Activated effector memory CD4-positive, alpha-beta T cell treated with anti-CD3 and anti-CD28 coated beads, Interleukin-2, amount 50 U/mL, for 16 hours (primary cell): ENCODE measurements at places on chromosomes 16 and 17.

GRCh38 chr17:48134912-48135480 is 27.4 kb downstream of the SNX11 start:
- no peak for DNase-seq

DNA sequence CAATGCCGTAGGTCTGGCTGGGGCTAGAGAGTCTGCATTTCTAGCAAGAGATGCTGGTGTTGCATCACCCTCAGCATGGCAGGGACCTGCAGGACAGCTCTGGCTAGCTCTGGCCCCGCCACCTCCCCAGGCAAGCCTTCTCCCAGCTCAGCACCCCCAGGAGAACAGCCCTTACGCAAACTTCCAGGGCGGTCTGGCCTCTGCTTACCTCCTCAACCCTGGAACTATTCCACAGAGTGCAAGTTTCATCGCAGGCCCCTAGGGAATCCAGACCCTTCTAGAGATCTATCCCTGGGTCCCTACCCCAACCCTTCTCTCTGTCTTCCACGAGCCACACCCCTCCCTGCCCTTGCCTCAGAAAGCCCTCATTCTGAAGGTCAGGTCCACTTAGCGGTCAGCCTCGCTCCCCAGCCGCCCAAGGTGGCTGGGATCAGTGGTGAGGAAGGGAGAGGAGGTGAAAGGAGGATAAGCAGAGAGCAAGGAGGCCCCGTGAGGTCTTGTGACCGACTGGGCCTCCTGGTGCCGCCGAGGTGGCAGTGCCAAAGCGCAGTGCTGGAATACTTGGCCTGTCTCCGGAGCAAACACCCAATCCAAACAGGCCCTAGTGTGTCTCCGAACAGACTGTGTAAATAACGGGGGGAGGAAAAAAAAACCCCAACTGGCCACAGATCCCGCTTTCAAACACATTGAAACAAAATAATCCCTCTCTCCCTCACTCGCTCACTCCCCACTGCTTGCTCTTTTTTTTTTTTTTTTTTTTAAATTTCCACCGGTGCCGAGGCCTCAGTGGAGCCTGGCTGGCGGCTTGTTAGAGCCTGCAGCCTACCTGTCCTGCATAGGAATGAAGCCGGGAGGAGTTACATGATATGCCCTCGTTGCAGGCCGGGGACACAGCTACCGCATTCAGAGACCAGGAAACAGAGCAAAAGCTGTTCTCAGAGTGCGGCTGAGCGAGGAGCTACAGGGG is 380.9 kb downstream of the SOX9 start:
- DNase-seq: no peak

DNA sequence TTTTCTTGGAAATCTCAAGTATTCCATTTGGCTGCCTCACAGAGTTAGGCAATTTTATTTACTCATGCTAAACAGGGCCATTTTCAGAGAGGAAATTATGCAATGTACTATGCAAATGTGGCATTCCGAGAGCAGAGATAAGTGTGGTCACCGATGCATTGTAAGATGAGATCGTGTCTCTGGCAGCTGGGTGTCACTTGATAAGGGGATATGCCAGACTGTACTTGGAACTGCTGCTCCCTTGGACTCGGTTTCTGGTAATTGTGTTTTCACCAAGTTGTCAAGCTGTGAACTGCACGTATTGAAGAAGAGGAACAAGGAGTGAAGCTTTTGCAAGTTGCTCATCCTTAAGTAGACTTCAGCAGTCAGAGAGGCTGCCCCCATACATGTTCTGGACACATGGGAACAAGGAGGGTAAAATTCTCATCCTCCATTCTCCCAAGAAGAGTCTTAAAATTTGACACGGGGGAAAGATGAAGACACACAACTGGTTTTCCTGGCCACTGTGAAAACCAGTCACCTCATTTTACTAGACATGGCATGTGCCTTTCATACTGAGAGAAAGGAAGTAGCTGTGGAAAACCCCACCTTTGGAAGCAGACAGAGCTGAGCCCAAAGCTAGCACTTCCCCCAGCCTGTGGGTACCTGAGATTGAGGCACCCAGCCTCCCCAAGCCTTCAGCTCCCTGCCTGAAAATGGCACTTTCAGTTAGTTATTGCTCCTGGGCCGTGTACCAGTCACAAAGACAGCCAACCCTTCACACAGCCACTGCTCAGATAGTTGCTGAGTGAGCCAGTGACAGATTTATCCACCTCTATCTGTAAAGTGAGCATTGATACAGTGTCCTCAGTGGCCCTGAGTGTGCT is 150.7 kb downstream of the SOCS1 start:
- DNase-seq: peak; percentile 73

DNA sequence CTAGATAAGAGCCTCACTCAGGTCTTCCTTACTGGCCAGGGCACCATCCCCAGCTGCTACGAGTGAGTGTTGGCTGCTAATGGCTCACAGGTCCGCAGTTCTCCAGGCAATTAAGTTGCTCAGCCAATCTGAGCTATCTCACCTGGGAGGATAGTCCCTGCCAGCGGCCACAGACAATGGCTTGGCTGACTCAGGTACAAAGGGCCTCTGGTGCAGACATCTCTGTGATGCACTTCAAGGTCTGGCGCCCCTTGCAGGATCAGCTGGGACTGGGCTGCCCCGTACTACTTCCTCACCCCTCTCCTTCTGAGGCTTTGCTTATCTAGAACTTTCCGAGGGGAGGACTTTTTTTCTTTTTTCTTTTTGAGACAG is 49.2 kb upstream of the EMP2 start:
- no peak for DNase-seq

GRCh38 chr16:19488213-19488640 is 33.7 kb downstream of the GDE1 start:
- DNase-seq: no peak

- DNase-seq: no peak
Measured at GRCh38 chr17:76371656-76372628, 12.5 kb upstream of the SPHK1 start.

DNA sequence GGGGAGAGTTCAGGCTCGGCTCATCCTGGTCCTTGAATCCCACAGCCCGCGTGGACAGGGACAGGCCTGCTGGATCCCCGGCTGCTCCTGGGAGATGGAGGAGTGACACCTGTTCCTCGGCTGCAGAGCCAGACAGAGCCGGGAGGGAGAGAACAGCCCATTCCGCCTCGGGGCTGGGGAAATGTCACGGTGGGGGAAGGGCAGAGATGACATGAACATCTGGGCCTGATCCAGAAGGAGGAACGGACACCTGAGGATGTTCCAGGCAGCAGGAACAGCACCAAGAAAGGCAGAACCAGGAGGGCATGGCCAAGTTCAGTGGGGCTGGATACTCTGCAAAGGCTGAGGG is 2.1 kb downstream of the ZNF764 start:
- DNase-seq: no peak

- peak; percentile 75 for DNase-seq
Measured at GRCh38 chr17:42438600-42439567, 15.8 kb upstream of the CAVIN1 start.

- DNase-seq: no peak
Measured at GRCh38 chr16:74740795-74741304, 33.8 kb downstream of the FA2H start.

- no peak for DNase-seq
Measured at GRCh38 chr17:21252289-21252795, 868 bp downstream of the NATD1 start.

DNA sequence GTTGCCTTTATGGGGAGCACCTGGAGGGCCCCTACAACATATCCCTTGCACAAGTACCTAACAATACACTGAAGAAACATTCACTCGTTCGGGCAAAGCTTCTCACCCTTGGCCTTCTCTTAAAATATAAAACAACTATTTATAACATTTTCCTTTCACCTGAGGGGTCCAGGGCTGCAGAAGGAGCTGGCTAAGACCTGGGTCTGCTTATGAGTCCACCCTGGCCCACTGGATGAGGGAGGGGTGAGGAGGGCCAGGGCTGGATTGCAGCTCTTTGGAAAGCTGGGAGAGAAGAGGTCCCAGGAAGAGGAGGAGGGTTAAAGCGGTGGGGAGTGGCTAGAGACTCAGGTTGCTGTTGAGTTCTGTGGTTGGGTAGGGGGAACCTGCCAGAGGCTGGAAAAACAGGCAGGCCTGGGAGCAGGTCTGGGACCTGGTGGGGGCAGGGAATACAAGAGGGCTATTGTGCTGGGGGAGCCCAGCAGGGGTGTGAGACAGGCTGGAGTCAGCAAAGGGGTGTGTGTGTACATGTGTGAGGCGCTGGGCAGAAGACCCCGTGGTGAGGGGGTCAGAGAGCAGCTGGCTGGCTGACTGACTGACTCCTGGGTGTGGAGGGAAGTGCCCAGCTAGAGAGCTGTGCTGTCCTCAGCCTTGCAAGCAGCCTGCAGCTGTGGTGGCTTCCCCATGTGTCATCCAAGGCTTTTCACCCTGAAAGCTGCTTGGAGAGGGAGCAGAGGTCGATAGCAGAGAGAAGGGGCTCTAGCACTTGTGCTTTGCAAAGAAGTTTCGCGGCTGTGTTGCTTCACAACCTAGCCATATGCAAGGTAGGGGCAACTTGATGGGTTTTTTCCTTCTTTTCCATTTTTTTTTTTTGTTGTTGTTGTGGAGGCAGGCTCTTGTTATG is 10.2 kb upstream of the MRC2 start:
- no peak for DNase-seq

- DNase-seq: no peak
Measured at GRCh38 chr17:19260958-19261357, 23.8 kb downstream of the EPN2 start.

DNA sequence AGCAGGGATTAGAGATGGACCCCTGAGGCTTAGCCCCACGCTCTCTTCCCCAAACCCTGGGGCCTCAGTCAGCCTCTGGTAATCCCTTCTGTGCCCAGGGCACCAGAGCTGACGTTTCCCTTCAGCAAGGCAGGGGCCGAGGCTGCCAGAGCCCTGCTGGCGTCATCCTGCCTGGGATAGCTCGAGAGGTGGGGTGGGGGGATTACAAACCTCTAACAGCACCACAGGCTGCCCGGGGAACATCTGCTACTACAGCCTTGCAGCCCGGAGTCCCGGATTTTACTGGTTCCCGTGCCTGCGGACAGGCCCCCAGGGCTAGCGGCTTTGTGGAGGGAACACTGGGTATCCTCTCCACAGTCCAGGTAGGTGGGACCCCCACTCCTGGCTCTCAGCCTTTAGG is at the start of gene AANAT:
Gene AANAT, plus strand, starts transcription at position 238 of the 400 bp plus-strand sequence. CDS start 1,144 bp downstream, outside the sequence.
- DNase-seq: no peak

DNA sequence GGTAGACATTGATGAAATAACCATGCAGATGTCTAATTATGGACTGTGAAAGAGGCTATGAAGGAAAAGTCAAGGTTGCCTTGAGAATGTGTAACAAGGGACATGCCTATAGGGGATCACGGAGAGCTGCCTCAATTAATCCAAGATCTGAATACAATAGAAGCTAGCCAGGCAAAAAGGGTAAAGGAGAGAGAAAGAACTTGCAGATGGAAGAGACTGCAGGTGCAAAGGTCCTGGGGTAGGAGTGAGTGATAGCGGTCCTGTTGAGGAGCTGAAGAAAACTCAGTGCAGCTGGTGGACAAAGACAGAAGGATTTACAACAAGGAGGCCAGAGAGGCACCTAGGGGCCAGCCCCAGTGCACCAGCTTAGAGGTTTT is 15.9 kb upstream of the TNS4 start:
- DNase-seq: peak; percentile 33

DNA sequence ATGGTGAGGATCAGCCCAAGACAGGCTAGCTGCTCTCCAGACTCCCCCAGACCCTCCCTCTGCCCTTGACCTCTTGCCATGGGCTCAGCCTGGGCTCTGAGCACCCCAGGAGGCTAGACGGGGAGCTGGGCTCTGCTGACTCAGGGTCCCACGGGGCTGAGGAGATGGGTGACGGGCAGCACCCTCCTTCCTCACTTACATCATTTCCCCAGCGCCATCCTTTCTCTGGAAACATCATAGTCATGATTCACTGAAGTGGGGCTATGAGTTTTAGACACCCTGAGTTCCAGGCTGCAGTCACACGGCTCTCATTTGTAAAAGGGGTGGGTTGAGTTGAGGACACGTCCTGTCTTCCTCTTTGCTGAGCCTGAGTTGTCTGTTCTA is 3.0 kb upstream of the ITGAX start:
- peak; percentile 56 for DNase-seq

- DNase-seq: peak; percentile 79
Measured at GRCh38 chr17:74737299-74738050, 419 bp downstream of the RAB37 start.

- DNase-seq: no peak
Measured at GRCh38 chr16:5010576-5011329, 23.0 kb downstream of the NAGPA start.

GRCh38 chr17:33266116-33266515 is 27.0 kb downstream of the ASIC2 start:
- DNase-seq: no peak

DNA sequence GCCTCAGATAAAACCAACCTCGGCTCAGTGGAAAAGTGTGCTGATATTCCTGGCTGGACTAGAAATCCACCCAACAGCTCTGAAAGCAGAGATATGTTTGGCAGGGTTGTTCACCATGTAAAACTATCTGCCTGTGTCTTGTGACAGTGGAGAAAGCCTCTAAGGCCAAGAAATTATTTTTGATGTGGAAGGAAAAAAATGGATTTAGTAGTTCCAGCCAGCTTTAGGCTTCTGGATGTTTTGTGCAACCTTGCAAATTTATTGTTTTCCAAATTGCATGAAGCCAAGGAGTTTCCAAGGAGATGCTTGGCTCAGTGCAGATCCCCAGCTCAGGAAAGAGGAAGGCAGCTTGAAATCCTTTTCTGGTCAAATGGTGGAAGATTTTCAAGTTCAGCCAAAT is 31.6 kb downstream of the TEKT5 start:
- DNase-seq: no peak

DNA sequence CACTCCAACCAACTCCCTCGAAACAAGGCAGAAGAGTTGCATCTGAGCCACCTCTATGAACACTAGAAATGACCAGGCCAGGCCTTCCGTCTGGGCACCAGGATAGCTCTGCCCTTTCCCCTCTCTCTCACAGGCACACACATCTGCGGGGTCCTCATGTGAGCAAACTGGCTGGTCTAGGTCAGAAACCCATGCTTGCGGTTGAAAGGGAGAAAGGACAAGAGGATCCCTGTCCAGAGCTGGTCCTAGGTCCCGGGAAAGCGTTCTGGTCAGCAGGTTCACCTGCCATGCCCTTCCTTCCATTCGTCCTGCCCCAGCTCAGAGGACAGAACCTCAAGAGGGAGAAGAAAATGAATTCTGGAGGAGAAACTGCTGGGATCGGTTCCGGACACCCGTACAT is 2.7 kb downstream of the MNT start:
- DNase-seq: no peak

DNA sequence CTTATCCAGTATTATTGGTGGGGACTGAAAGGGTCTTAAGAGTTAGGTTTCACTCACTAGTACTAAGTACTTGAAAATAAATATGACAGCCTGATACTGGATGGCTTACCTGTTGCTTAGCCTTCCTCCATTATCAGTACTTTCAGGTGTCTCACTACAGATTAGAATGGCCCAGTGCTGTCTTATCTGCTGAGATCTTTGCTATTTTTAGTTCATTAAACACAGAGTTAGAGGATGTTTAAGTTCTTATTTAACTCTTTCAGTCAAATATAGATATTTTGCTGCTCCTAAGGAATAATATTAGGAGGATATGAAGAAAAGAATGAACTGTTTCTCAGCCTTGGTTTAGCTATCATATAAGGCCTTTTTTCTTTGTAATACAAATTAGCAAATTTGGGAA is 74.8 kb downstream of the NLK start:
- DNase-seq: no peak

- no peak for DNase-seq
Measured at GRCh38 chr17:13321951-13322701, 279.6 kb downstream of the HS3ST3A1 start.

GRCh38 chr16:69078073-69078472 is 27.4 kb upstream of the HAS3 start:
- no peak for DNase-seq
